ENCODE measurements at places on chromosomes 3 and 15. TPM values are rescaled to one million over a fixed set of nuclear protein-coding genes. Genes with fewer than 3 reads are reported as not detected.

The PARP15 gene
- total RNA-seq = 1.5 TPM

The NTRK3 gene
- 3.3 TPM for total RNA-seq

The EXD1 gene
- not detected for total RNA-seq

The ROPN1 gene
- not detected for total RNA-seq

The ADIPOQ gene
- total RNA-seq = 192 TPM

The SERP1 gene
- 42.4 TPM for total RNA-seq

The ADCY5 gene
- 104 TPM for total RNA-seq

The ANKRD63 gene
- 0.65 TPM for total RNA-seq

The APOD gene
- 85.0 TPM for total RNA-seq

The CAMP gene
- 2.6 TPM for total RNA-seq

The RPSA gene
- 579 TPM for total RNA-seq

The IQCH gene
- total RNA-seq = 1.1 TPM

The ZIC1 gene
- total RNA-seq = not detected

The IGDCC3 gene
- not detected for total RNA-seq

The ALPK3 gene
- total RNA-seq = 75.7 TPM

The PPP1R14D gene
- total RNA-seq = not detected

The CPN2 gene
- total RNA-seq = not detected

The SNRK gene
- total RNA-seq = 29.3 TPM

The C2CD4A gene
- not detected for total RNA-seq

The CFAP20DC gene
- 0.08 TPM for total RNA-seq

The ACTRT3 gene
- total RNA-seq = 2.5 TPM

The ARPIN gene
- total RNA-seq = 10.2 TPM

The ZNF662 gene
- total RNA-seq = 5.2 TPM

The CEMIP gene
- total RNA-seq = 1.6 TPM

The SERPINI2 gene
- total RNA-seq = 1.1 TPM

The GHSR gene
- total RNA-seq = not detected

The GOLGA8T gene
- total RNA-seq = 1.1 TPM

The FYTTD1 gene
- 51.5 TPM for total RNA-seq

The MESP2 gene
- total RNA-seq = 0.56 TPM

The SCAANT1 gene
- not detected for total RNA-seq

The SLC28A1 gene
- 0.13 TPM for total RNA-seq

The CCR9 gene
- not detected for total RNA-seq

The RBPMS2 gene
- 312 TPM for total RNA-seq

The LRRC34 gene
- total RNA-seq = 2.1 TPM

The C3orf22 gene
- not detected for total RNA-seq

The AP4E1 gene
- 6.3 TPM for total RNA-seq

The ADPRH gene
- 9.4 TPM for total RNA-seq

The OR5K2 gene
- not detected for total RNA-seq

The PLSCR1 gene
- 47.2 TPM for total RNA-seq

The FANCD2OS gene
- total RNA-seq = not detected

The HIGD2B gene
- total RNA-seq = not detected
